ENCODE measurements at places on chromosomes 11 and 22. TPM values are rescaled to one million over a fixed set of nuclear protein-coding genes. Genes with fewer than 3 reads are reported as not detected.

Gene CNGA4
- not detected for total RNA-seq

Gene SGSM1
- total RNA-seq = not detected

Gene PANX2
- total RNA-seq = 0.44 TPM

Gene MRGPRX3
- not detected for total RNA-seq

Gene TAGLN
- 3.9 TPM for total RNA-seq

Gene FLRT1
- total RNA-seq = not detected

Gene PLEKHA7
- 4.5 TPM for total RNA-seq

Gene CELSR1
- 0.74 TPM for total RNA-seq

Gene MOGAT2
- 0.44 TPM for total RNA-seq

Gene KCNQ1
- 0.16 TPM for total RNA-seq

Gene HMOX1
- total RNA-seq = 20.2 TPM

Gene DERL3
- 19.4 TPM for total RNA-seq

Gene RPS6KA4
- total RNA-seq = 32.6 TPM

Gene TEX54
- total RNA-seq = not detected

Gene CYP2D6
- total RNA-seq = 0.43 TPM

Gene AHNAK
- 90.3 TPM for total RNA-seq
